DMS79 (cell line): ENCODE measurements at places on chromosomes 4 and X.

DNA sequence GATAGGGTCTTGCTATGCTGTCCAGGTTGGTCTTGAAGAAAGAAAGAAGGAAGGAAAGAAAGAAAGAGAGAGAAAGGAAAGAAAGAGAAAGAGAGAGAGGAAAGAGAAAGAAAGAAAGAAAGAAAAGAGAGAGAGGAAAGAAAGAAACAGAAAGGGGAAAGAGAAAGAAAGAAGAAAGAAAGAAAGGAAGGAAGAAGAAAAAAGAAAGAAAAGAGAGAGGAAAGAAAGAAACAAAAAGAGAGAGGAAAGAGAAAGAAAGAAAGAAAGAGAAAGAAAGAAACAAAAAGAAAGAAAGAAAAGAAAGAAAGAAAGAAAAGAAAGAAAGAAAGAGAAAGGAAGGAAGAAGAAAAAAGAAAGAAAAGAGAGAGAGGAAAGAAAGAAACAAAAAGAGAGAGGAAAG lies 95.8 kb upstream of the SHOX start:
- no peak for DNase-seq

DNA sequence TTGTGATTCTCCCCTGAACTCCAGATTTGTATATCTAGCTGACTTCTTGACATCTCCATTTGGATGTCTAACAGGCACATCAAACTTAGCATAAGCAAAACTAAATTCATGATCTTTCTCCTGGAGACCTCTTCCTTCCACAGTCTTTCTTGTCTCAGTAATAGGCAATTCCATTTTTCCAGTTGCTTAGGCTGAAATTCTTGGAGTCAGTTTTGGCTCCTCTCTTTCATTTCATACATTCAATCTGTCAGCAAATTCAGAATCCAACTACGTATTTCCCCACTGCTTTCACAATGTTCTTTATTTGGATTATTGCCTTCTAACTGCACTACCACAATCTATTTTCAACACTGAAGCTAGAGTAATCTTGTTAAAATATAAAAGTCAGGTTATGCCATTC lies 219.9 kb upstream of the GLRA2 start:
- DNase-seq, result no peak

DNA sequence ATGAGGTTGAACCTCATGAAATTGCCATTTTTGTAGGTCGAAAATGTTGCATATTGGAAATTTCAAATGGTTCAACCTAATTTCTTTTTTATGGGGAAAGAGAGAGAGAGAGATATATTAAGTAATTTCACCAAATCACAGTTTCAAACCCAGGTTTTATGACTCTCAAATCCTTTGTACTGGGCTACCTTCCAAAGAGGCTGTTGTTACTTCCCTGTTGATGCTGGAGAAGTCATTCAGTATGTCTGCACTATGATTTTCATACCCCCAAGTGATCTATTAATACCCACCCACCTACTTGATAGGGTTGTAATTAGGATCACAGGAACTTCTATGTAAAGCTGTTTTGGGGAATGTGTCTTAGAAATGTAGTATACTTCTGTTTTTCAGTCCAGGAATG lies 109.9 kb downstream of the ZNF330 start:
- DNase-seq, result no peak

GRCh38 chr4:152399246-152399645 lies 136.6 kb downstream of the FBXW7 start:
- no peak for DNase-seq

DNA sequence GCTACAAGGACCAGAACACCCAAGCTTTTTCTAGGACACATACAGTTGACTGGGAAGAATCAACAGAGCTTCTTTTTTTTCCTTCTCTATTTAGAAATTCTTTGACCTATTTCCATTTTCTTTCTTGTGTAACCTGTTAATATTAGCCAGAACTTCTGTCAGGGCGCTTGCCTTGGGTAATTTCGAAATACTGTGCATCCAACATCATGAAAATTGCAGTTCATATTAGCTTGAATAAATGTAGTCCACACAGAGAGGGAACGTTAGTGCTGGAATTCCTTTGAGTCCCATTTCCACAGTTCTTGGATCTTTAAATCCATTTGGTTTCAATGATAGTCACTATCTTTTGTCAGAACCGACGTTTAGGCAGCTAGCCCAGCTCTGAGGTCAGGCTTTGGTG lies 141.8 kb downstream of the MXRA5 start:
- no peak for DNase-seq

DNA sequence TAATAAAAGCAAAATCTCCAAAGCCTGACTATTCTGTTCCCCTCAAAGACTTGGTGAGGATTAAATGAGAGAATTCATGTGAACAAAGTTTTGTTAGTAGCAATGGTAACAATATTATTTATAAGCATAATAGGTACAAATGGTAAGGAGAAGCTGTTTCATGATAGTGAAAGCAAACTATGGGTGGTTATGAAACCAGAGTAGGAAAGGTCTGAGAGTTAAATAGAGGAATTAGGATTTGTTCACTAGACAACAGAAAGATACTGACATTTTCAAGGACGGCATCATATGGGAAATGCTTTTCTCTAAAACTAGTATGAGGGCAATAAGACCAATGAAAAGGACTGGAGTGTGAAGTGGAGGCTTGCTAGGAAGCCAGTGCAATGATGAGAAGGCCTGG lies 128.6 kb upstream of the FTHL17 start:
- DNase-seq, result no peak

DNA sequence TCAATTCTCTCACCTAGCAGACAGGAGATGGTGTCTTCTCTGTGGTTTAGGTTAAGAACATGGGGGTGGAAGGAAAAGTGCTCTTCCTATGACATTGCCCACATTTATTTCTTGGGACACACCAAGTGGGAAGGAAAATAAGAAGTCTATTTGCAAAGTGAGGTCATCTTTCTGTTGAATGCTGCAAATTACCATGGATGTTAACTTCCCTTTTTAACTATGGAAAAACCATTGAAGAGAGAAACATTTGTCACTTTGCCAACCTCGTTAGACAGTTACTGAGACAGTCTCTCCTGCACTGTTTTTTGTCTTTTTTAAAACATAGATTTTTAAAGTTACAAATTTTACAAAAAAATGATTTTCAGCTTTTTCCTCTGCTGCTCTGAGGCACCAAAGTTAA lies 72.8 kb upstream of the BEND4 start:
- no peak for DNase-seq

GRCh38 chrX:113980953-113981352 lies 602.9 kb upstream of the HTR2C start:
- no peak for DNase-seq

DNA sequence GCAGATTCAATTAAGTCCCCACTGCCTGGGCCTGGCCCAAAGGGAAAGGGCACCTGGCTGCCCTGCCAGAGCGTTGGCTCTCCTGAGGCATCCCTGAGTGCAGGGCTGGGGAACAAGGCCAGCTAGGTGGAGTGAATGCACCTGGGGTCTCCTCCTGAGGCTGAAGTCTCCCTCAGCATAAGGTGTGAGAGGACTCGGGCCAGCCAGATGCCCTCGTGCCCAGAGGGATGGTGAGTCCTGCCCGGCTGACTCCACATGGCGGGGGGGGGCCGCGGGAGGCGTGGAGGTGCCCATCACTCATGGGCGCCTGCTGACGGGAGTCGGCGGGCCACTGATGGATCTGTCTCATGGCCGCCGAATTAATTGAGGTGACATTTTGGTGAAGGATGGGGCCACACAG lies 87.8 kb downstream of the GATB start:
- no peak for DNase-seq

GRCh38 chr4:27928761-27929540 lies 1068.3 kb downstream of the STIM2 start:
- no peak for DNase-seq

DNA sequence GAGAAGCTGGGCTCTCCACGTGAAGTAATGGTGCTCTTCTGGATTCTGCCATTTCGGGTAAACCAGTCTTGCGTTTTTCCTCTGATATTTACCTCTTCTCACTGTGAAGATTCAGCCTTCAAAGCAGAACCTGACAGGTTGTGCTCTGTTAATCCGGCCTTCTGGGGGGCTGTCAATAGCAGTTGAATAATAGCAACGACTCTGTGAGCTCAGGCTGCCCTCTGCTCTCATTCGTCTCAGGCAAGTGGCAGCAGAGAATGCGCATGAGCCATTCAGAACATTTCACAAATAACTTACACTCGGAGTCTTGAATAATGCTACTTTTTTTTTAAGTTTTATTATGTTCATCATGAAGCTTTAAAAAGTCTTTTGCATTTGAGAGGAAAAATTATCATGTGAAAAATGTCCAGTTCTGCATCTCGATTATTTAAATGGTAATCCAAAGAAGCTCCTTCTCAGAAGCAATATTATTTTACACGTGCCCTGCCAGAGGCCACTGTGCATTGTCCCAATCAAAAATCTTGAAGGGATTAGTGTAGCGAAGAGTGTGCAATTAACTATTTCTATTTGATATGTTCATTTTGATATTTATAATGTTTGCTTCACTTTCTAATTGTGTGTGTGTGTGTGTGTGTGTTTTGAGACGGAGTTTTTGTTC lies 354.2 kb upstream of the FAT1 start:
- no peak for DNase-seq

GRCh38 chr4:21901281-21901680 lies 47.3 kb downstream of the KCNIP4 start:
- DNase-seq, result no peak
